CD4-positive, alpha-beta T cell treated with Interleukin-6 at 100 ng/mL for 8 hours (primary cell): ENCODE measurements at places on chromosomes 3 and 15.

GRCh38 chr15:96108405-96108804 lies 222.1 kb upstream of the NR2F2 start:
- no peak for DNase-seq

DNA sequence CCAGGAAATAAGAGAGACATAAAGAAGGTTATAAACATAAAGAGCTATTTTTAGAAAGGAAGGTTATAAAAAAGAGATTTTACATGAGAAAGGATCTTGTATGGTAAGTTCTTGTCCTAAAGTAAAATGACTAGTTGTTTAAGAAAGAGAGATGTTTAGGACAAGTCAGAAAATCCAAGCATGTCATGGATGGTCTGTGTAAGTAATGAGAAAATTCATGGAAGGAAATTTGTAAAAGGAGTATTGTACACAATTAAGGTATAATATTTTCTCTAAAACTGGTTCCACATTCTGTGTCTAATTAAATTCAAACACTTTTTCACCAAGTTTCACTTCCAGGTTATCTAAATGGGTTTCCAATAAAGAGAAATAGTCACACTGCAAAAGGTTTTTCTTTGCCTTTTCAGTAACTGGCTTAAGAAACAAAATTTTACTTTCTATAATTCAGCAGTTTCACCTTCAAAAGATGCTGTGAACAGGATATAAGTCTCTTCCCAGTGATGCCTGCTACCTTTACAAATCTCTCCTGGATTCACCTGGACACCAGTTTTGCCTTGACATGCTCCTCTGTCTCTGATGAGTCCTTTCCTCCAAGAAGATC lies 455.7 kb downstream of the ZIC1 start:
- no peak for DNase-seq

- no peak for DNase-seq
Observed at GRCh38 chr15:66707310-66708082, 5.5 kb downstream of the SMAD6 start.

GRCh38 chr15:38112406-38112805 lies 140.2 kb upstream of the SPRED1 start:
- no peak for DNase-seq

- DNase-seq = no peak
Observed at GRCh38 chr3:46112984-46113383, 85.7 kb upstream of the XCR1 start.

- DNase-seq = no peak
Observed at GRCh38 chr3:182606905-182607504, 186.3 kb upstream of the ATP11B start.

GRCh38 chr3:152331018-152331541 lies 62.4 kb downstream of the MBNL1 start:
- DNase-seq = no peak

DNA sequence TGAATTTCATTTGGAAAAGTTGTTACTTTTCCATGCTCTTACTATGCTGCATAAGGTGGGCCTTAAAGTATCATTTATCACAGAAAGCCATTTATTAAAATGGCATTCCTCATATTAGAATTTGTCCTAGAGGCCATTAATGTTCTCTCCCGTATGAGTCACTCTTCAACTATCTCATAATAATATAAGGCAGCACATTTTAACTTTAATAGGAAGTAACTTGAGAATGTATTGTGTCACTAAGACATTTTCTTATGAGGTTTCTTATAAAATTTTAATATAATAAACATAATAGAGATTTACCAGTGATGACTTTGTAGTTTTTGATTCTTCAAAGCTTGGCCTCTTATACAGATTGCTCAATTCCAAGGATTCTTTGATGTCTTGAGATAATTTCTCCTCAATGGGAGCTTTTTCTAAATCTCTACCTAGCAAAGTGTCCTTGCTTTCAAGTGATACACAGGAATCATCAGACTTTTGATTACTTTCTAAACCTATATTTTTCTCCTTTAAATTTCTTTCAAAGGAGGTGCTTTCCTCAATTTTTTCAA lies 74.7 kb downstream of the ZBBX start:
- DNase-seq = no peak

- no peak for DNase-seq
Observed at GRCh38 chr3:24137958-24138875, 193.1 kb downstream of the NR1D2 start.

DNA sequence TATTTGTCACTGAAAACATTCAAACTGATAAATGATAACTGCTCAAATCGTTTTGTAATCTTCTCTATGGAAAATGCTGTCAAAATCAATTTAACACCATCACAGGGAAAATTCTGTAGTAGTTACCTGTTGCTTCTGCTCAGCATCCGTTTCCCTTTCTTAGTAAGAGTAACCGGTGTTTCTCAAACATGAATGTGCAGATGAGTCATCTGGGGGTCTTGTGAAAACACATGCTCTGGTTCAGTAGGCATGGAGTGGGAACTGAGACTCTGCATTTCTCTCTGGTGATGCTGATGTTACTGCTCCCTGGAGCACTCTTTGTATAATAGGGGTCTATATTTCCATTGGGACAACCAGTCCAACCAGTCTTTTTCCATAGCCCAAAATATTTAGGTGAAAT lies 145.1 kb downstream of the SEMA6D start:
- DNase-seq = no peak

GRCh38 chr3:137062250-137062649 lies 104.5 kb downstream of the IL20RB start:
- no peak for DNase-seq

- DNase-seq = no peak
Observed at GRCh38 chr15:83166218-83166617, 41.4 kb downstream of the HDGFL3 start.

- DNase-seq = no peak
Observed at GRCh38 chr3:147299656-147300055, 106.7 kb downstream of the ZIC4 start.

DNA sequence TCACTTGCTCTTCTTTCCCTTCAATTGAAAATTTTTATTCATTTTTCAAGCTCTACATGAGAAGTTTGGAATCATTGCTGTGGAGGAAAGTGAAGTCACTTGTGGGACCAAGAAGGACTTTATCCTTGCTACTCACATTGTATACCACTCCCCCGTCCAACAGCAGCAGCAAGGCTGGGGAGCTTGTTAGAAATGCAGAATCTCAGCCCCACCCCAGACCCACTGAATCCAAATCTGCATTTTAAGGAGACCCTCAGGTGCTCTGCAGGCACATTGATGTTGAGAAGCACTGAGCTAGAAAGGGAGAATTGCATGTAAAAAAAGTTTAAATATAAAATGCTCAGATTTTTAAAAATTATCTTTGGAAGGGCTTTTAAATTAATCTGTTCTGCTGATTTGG lies 202.3 kb upstream of the MRPL3 start:
- no peak for DNase-seq

GRCh38 chr15:67019069-67019468 lies 46.3 kb upstream of the SMAD3 start:
- DNase-seq = no peak

DNA sequence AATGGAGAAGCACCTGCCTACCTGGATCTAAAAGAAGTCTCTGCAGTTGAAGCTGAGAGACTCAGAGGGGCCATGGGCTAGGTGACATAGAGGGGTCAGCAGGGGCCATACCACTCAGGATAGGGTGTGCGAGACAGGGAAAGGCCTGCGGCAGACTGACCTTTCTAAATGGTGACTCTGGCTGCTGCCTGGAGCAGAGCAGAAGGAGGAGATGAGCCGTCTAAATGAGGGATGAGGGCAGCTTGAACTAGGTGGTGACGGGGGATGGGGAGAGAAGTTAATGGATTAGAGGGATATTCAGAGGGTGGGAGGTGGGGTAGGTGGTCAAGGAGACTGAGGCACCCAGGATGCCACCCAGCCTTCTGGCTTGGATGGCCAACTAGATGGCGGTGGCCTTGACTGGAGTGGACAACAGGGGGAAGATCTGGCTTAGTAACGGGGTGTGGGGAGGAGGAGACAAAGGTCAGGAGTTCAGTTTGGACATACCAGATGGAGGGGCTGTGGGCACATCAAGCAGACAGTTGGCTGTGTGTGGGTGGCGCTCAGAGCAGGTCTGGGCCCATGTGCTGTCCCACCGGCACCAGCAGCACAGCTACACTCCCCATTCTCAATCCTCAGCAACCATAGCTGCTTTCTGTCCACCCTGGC lies 3.2 kb upstream of the ITIH1 start:
- DNase-seq = no peak

DNA sequence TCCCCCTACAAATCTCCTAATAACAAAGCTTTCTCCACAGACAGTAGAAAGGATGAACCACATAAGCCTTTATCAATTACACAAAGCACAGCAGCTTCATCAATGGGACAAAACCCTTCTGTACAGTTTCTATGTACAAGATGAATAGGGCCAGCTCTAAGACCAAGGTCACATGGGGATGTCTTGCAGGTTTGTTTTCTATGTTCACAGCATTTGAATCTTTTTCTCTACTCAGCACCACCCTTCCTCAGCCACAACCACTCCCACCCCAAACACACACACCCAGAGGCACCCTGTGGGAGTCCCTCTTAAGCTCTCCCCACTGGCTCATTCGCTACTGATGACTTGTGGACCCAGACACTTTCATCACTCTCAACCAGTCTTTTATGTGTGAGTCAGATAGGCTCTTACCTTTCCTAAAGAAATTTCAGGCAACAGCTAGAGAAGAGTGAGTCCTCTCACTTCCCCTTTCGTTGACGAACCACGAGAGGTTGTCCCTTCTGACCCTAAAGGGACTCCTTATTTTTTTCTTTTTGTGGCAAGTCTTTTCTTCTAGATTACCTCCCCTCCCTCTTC lies 57.9 kb downstream of the ARHGAP31 start:
- peak; percentile 37 for DNase-seq

- DNase-seq = no peak
Observed at GRCh38 chr3:122506450-122506849, 8.3 kb downstream of the KPNA1 start.

- DNase-seq = no peak
Observed at GRCh38 chr3:125076464-125076863, 20.7 kb upstream of the HEG1 start.

DNA sequence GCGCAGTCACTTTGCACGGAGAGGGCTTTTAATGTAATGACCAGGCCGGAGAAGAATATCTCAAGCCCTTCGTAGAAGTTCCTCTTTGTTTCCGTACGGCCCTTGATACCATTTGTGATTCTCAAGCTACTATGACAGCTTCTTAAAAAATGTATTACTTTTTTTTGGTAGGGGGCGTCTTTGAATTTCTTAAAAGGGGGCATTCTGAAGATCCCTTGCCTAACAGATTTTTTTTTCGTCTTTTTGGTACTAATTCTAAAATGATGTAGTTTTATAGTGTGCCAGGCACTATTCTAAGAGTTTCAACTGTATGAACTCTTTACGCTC lies 614.0 kb downstream of the MCTP2 start:
- DNase-seq = no peak

GRCh38 chr3:157667493-157667892 lies 164.3 kb upstream of the VEPH1 start:
- DNase-seq = no peak

- peak; percentile 50 for DNase-seq
Observed at GRCh38 chr3:107421170-107421792, 44.0 kb downstream of the CCDC54 start.

DNA sequence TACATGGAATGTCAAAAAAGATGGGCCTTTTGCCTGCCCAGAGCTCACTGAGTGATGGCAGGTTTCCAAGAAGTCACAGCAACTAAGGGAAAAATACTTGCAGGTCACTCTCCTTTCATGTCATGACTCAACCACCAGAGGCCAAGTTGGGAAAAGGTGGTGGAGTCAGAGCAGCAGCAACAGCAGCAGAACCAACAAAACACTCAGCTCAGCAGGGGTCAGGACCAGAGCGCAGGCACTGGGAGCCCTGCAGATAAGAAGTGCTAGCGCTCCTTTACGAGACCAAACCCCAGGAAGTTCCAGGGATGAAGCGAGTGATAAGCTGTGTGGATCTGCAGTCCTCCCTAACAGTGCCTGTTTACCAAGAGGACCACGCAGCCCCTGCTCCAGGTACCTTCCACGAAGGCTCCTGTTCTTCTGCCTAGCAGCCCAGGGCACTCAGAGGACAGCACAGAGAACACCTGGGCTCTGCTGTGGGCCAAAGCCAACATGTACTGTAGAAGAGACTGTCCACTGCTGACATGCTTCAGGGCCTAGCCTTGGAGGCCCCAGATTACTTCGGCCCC lies 26.0 kb downstream of the POC1A start:
- DNase-seq = no peak

- DNase-seq = no peak
Observed at GRCh38 chr15:46815240-46815639, 902.1 kb upstream of the SEMA6D start.

DNA sequence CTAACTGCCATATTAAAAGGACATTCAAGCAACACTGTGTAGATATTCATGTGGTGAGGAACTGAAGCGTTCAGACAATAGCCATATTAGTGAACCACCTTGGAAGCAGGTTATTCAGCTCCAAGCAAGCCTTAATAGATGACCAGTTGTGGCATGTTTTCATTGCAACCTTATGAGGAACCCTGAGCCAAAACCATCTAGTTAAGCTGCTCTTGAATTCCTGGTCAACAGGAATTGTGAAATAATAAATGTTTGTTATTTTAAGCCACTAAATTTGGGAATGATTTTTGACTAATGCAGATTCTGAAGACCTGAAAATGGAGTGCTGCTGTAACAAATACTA lies 73.0 kb downstream of the SPRED1 start:
- no peak for DNase-seq

- DNase-seq = no peak
Observed at GRCh38 chr3:12423918-12424630, 60.2 kb upstream of the TSEN2 start.

DNA sequence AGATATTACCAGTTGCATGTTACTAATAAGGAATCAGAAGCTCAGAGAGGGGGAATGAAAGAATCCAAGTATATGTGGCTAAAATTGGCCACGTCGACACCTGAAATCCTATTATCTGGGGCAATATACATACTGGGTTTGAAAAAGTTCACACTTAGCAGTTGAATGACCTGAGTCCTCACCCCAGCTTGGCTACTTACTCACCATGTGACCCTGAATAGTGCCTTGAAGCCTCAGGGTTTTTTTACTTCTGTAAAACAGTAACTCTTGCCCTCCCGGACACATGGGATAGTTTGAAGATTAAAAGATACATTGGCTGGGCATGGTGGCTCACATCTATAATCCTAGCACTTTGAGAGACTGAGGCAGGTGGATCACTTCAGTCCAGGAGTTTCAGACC lies 342.2 kb upstream of the TPRG1 start:
- DNase-seq = no peak

DNA sequence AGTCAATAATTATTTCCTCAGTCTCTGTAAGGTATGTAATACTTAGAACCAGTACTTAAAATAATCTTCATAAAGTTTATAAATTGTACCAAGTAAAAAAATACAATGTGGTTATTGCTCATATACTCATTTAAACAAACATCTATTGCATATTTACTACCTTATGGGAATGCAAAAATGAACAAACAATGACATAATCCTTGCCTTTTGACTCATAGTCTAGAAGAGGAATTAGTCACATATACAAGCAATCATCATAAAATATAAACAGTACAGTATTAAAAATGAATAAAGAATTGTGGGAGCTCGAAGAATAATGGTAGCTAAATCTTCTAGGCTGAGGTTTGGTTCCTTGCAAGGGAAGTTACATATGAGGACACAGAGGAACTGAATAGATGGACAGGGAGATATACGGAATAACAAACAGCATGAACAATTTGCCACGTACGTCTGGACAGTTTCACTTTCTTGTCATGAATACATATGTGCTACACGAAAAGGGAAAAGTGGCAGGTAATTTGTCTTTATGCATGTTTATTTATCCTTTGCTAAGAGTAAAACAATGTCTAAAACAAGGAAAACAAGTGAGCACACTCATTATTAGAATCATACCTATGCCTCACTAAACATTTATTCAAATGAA lies 17.2 kb downstream of the IMPG2 start:
- no peak for DNase-seq

GRCh38 chr15:35657679-35658311 lies 111.8 kb upstream of the DPH6 start:
- no peak for DNase-seq
